T47D (cell line): ENCODE measurements at places on chromosomes 11 and 22.

- DNase-seq = no peak
Measured at GRCh38 chr22:37870273-37870672, 21.1 kb downstream of the EIF3L start.

DNA sequence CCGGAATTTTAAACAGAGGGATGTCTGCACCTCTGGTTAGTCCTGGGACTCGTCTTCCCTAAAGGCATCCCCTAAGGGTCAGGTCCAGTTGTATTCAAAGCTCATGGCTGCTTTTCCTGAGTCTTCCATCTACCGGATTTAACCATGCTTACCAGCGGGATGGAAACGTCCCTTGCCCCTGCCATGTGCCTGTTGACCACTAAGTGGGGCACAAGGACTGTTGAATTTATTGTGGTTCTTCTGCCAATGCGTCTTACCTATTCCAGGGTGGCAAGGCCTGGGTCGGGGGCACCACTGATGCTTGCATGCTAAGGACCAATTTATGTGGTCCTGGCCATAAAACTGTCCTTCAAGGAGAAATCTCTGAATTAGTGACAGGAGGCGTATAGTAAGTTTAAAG, 25.6 kb downstream of the ANKRD42 start:
- DNase-seq = no peak

DNA sequence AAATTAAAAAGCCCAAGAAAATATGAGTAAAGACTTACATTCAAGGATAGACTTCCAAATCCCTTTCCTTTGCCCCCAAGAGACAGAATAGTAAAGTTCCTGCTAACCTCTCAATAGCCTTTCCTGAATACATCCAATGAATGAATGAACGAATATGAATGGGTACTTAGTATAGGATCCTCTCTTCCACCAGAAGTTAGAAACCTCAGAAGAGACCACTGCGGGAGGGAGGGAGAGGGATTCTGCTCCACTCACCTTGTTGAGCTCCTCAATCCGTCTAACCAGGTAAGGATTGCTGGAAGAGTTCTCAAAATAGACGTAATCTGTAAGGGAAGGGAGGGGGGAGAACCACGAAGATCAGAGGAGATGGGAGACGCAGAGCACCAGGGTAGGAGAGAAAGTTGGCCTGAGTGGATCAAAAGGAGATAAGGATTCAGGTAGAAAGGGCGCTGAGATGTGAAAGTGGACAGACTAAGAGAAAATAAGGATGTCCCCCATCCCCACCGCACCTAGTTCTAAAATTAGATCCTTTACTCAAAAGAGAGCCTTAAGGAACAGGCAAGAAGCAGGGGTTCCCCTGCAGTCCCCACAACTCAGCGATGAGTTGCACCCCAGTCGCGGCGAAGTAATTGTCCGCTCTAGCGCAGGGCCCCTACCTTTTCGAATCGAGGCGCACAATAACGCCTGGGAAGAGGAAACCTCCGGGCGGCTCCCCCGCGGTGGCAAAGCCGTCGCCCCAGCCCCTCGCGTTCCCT, 1.1 kb downstream of the MTA2 start:
- DNase-seq = no peak

GRCh38 chr11:64677441-64678023, 45.5 kb downstream of the NRXN2 start:
- no peak for DNase-seq

- DNase-seq = no peak
Measured at GRCh38 chr11:35061516-35062440, 77.2 kb upstream of the CD44 start.

DNA sequence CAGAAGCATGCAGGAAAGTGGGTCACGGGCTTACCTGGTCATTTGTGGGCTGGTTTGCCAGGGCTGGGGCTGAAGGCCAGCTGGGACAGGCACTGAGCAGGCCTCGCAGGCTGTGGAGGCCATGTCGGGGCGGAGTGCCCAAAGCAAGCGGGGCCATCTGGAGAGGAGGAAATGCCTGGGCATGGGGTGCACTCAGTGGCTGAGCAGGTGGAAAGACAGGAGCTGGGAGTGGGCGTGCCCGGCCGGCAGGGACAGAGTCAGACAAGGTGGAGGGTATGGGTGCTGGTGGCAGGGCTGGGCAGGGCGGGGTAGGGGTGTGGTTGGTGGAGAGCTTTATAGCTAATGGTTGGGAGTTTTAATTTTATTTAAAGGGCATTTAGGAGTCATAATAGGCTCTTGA, 27.4 kb downstream of the DAGLA start:
- no peak for DNase-seq

DNA sequence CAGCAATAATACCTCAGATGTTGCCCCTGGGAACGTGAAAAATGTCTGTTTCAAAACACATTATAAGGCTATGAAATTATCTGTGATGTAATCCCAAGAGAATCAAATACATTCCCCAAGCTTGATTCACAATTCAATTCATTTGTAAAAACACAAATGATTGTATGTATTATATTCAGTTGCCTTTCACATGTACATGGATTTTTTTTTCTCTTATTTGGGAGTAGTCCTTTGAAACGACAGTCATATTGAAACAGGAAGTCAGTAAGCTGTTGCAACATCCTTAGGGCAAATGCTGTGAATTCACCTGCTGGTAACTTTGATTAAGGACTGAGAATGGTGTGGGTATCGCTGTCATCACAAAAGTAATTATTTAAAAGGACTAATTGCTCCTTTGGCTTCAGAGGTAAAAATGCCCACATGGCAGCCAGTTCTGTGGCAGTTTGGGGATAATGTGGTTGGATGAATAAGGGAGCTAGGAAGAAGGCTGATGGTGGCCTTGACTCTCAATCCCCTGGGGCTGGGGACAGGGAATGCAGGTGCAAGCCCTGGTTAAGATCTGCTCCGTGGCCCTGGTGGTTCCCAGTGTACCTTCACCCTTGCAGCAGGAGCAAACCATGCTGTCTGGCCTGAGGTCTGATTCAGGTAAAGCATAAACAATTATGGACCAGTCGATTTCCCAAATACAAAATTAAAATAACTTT, 13.2 kb downstream of the EHF start:
- peak; percentile 93 for DNase-seq

GRCh38 chr11:133041181-133041580, 491.1 kb downstream of the OPCML start:
- no peak for DNase-seq

GRCh38 chr11:120827198-120827597, 196.7 kb upstream of the TBCEL start:
- no peak for DNase-seq

- no peak for DNase-seq
Measured at GRCh38 chr11:35523861-35524260, 1.6 kb downstream of the PAMR1 start.

- no peak for DNase-seq
Measured at GRCh38 chr11:29135504-29135903, 881.3 kb downstream of the KCNA4 start.

DNA sequence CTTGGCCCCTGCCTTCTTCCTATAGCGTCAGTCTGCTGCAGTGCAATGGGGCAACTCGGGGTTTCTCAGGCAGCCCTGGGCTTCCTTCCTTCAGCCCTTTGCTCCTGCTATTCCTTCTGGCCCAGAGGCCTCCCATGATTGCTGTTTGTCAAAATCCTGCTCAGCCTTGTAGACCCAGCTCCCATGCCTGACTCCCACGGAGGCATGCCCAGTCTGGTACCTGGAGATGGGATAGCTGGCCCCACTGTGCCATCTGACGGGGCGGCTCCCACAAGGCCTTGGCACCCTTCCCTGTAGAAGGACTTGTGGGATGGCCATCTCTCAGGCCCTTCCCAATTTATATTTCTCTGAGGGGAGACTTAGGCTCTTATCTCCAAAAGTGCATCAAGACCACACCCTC, 590 bp upstream of the CD6 start:
- DNase-seq = no peak

DNA sequence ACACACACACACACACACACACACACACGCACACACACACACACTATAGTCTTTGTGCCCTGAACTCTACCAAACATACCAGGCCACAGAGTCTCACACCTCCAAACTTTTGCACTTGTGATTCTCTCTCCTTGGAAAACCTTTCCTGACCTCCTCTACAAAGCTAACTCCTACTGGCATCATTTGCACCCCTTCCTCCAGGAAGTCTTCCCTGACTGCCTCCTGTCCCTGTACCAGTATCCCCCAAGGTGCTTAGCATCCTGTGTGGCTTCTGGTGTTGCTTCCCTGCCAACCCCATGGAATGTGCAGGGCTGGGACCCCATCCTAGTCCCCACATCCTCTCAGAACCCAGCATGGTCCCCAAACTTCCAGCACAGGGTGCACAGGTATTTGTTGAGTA, 8.9 kb downstream of the TPST2 start:
- DNase-seq = no peak

GRCh38 chr11:2380396-2380795, 3.3 kb downstream of the CD81 start:
- no peak for DNase-seq

DNA sequence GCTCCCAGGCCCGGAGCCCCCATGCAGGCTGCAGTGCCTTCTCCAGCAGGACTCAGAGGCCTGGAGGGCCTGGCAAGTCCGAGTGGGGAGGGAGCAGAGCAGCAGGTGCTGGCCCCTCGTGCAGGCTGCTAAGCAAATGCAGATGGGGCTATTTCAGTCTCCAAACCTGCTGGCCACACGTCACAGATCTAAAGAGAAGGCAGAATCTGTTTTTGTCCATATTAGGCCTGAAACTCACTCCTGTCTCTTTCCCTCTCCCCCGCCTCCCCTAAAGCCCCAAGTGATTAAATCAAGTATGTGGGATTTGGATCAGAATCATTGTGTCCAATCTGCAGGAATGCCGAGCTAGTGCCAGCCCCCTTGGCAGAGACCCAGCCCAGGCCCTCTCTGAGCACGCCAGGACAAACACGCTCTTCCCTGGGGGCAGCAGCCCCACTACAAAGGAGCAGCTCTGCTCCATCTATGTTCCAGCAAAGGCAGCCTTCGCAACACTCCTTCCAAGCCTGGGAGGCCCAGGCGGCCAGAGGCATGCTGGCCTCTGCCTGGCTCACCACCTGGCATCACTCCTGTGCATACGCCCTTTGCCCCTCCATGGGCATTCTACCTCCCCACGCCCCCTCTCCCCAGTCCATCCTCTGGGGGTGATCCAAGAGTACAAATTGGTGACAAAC, 26.5 kb downstream of the RPL27A start:
- no peak for DNase-seq

GRCh38 chr22:20155330-20156041, 4.6 kb upstream of the CCDC188 start:
- DNase-seq = no peak

GRCh38 chr11:134687548-134687947, 275.5 kb upstream of the B3GAT1 start:
- DNase-seq = no peak

DNA sequence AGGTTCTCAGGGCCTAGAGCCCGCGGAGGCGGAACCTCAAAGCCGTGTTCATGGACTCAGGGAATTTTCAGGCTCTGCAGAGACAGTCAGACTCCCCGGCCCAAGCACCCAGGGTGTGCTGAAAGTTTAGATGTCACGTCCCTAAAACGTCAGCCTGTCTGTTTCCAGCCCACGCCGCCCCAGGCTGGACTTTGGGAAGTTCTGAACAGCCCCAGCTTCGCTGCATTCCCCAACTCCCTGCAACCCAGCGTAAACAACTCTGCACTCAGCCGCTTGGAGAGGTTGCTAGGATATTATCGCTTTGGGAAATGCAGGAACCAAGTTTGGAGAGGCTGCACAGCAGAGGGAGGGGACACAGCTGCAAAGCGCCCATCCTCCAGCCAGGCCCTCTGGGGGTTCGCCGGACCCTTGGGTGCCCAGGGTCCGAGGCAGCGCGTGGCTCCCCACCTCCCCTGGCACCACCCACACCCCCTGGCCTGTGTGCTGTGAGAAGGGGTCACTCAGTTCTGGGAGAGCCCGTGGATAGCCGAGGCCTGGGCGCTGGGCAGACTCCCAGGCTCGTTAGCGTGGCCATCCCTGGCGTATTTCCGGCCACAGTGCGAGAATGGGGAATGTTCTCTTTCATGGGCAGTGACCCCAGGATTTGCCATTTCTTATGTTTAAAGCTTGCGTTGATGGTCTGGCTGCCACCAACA, 120.5 kb upstream of the FGF3 start:
- DNase-seq = no peak

DNA sequence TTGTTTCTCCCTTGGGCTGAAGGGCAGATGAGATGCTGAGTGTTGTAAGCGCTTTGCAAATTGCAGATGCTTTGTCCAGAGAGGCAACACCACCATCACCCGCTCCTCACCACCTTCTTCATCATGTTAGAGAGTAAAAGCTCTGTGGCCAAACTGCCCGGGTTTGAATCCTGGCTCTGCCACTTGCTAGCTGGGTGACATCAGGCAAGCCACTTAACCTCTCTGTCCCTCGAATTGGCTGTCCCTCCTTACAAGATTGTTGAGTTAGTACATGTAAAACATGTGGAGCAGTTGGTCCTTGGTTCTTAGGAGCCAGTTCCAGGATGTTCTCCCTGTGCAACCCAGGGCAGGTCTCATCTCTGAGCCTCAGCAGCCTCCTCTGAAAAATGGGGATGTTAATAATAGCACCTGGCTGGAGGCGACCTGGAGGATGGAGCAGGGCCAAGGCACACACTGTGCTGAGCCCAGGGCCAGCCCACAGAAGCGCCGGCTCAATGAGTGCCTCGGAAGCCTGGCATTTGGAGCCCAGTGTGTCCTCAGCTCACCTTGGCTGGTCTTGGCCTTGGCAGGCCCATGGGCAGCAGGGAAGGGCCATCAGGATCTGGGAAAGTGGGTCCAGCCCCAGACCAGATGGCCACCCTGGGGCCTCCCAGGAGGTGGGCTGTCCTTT, 10.5 kb downstream of the C11orf86 start:
- peak; percentile 74 for DNase-seq

DNA sequence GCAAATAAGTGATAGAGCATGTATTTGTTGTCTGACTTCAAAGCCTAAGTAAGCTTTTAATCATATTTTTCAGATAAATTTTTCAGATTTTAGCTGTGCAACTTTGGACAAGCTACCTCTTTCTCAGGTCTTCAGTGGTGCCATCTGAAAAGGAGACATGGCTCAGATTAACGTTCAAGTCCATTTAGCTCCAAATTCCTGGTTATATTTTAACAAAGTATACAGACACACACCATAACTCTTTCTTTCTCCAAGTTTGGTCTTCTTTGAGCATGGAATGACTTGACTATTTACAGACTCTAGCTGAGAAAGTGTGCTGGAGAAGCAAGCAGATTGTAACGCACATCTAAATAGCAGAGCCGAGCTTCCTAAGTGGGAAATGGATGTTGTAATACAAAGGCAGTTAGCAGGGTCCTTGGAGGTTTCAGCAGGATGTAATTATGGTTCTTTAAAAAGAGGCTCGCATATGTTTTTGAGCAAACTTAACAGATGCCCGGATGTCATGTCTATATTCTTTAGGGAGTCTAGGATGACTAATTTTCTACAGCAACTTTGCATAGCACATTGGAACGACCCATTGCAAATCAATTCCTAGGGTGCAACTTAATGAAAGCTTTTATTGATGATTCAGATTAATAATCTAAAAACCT, 128.1 kb upstream of the E2F8 start:
- no peak for DNase-seq
